Esophagus squamous epithelium (tissue), 5 donors: ENCODE measurements at places on chromosomes 3 and 15.
A peak's percentile ranks its signal among the peaks of the same experiment; 100 is the strongest.

- DNase-seq, result no peak
Observed at GRCh38 chr3:112362221-112362620, 29.3 kb downstream of the CD200 start.

GRCh38 chr3:77091809-77092208 lies 51.9 kb downstream of the ROBO2 start:
- no peak for DNase-seq

GRCh38 chr15:40358471-40359353 lies 693 bp downstream of the DISP2 start:
- DNase-seq, result no peak

GRCh38 chr15:68154923-68155559 lies 50.1 kb downstream of the CALML4 start:
- DNase-seq, result no peak

- DNase-seq, result no peak
Observed at GRCh38 chr3:149152420-149152819, 23.0 kb downstream of the HPS3 start.

DNA sequence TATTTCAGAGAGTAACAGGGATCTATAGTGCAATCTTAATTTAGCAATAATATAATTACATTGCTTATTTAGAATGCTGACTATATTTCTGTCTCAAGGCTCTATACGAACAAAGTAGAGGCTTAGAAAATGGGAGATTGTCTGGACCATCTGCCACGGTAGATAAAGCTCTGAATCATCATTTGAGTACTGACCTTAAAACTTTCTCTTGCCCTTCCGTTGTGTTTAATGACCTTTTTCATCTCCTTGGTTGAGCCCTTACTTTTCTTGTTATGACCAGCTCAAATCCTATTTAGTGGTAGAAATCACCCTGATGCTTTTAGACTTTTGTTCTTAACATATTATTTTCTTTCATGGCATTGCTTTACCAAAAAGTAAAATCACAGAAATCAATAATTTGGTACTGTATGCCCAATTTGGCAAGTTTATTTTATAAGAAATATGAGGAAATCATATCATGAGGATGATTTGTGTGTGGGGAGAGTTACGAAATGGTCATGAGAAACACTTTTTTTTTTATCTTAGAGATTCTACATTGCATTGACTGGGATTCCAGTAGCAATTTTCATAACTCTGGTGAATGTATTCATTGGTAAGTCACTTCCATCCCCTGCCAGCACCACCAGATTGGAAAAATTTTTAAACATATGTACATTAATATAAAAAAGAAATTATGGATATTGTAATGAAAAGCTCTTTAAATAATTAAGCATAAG lies 11.0 kb downstream of the NDUFB5 start:
- DNase-seq, result no peak

DNA sequence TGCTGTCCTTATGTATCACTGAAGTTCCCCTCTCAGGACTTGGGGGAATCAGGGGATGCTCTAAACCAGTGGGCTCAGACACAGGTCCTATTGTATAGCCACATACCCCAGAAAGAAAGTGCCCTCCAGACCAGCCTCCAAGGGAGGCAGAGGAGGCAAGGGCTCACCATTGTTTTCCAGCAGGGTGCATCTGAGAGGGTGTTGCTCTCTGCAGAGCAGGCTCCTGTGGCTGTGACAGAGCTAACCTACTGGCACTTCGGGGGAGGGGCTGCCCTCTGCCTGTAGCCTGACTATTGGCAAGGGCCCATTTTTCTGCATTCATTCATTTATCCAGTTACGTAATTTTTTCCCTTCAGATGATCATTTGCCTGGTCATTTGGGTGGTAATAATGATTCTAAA lies 39.9 kb downstream of the EEFSEC start:
- no peak for DNase-seq

- DNase-seq, result peak; percentile 76
Observed at GRCh38 chr3:66220602-66221377, at the start of gene SLC25A26. SLC25A26 (plus strand) TSS chr3:66221001; CDS start chr3:66221095, 94 bp downstream.

GRCh38 chr15:29873264-29873663 lies 51.0 kb upstream of the TJP1 start:
- DNase-seq, result no peak

DNA sequence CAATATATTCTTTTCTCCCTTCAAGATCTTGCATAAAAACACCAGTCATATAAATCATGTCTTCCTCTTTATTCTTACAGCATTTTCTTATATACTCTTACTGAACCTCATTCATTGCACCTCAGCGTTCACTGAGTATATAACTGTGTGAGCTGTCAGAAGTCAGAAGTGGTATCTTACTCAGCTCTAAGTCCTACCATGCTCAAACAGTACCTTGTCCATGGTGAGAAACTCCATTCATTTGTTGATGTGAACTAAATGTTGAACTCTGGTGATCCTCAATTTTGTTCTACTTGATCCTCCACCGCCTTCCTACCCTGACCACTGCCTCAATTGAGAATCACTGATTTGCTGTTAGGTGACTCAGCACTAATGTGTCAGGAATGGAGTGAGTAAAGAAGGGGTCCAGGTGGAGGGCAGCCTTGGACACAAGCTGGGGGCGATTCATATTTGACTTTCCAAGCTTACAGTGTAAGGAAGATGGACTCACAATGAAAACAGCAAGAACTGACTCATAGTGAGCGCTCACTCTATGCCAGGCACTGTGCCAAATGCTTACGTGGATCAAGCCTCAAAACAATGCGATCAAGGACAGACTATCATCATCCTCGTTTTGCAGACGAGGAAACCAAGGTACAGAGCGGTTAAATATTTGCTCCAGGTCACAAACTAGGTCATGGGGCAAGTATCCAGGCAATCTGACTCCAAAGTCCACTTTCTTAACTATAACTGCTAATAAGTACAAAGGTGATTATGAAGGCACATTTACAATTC lies 13.5 kb upstream of the ZFYVE19 start:
- no peak for DNase-seq

DNA sequence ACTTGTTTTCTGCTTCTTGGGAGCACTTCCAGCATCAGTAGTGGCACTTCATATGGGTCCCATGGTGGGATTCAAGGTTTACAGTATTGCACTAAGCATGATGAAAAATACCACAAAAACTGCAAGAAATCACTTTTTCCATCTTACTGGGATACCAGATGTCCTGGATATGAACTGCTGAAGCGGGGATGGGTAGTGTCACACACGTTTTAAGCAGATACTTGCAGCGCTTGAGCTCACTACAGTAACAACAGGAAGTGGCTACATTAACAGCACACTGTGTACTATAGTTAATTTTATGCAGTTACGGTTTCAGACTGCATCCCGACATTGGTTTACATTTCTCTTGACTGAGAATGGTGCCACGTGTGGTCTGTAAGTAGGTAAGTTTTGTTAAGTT lies 3.5 kb upstream of the ISG20 start:
- no peak for DNase-seq

GRCh38 chr3:193971261-193971751 lies 164.6 kb upstream of the HES1 start:
- DNase-seq, result no peak

GRCh38 chr3:143119009-143119914 lies at the start of gene CHST2:
CHST2 (plus strand) TSS chr3:143119771; CDS start chr3:143120817, 1,046 bp downstream.
- peak; percentile 14 for DNase-seq

GRCh38 chr15:80760960-80761359 lies 18.2 kb upstream of the CEMIP start:
- no peak for DNase-seq

- no peak for DNase-seq
Observed at GRCh38 chr3:132456136-132456535, 38.8 kb downstream of the DNAJC13 start.

GRCh38 chr15:65690778-65691177 lies 69.0 kb downstream of the SLC24A1 start:
- no peak for DNase-seq

GRCh38 chr3:18556503-18557135 lies 131.5 kb upstream of the SATB1 start:
- no peak for DNase-seq

DNA sequence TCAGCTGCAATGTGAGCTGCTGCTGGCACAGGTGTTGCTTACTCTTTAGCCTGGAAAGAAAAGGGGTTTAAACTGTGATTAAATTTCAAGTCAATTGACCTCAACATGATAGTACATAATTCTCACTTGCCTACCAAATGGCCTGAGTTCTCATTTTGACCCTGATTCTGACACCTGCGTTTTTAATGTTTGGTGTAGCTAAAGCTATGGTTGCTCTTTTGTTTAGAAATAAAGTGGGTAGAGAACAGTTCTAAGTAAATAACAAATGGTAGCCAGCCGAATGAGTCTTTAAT lies 100.8 kb upstream of the SOX2 start:
- DNase-seq, result no peak

GRCh38 chr3:152879130-152879789 lies 44.3 kb downstream of the P2RY1 start:
- no peak for DNase-seq

DNA sequence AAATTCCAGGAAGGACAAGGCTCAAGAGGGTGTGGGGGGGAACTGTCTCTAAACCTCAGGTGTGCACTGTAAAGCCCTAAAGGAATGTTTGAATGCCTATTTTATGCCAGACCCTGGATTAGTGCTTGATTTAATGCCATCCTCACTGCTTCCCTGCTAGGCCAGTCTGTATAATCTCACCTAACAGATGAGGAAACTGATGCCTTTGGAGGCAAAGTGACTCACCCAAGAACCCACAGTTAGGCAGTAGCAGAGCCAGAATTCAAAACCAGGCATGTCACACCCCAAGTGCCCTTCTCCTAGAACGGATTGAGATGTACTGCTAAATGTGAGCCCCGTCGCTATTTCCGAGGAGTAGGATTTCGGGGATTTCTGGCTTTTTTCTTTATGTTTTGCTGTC lies 7.8 kb downstream of the CAMK1 start:
- DNase-seq, result no peak

DNA sequence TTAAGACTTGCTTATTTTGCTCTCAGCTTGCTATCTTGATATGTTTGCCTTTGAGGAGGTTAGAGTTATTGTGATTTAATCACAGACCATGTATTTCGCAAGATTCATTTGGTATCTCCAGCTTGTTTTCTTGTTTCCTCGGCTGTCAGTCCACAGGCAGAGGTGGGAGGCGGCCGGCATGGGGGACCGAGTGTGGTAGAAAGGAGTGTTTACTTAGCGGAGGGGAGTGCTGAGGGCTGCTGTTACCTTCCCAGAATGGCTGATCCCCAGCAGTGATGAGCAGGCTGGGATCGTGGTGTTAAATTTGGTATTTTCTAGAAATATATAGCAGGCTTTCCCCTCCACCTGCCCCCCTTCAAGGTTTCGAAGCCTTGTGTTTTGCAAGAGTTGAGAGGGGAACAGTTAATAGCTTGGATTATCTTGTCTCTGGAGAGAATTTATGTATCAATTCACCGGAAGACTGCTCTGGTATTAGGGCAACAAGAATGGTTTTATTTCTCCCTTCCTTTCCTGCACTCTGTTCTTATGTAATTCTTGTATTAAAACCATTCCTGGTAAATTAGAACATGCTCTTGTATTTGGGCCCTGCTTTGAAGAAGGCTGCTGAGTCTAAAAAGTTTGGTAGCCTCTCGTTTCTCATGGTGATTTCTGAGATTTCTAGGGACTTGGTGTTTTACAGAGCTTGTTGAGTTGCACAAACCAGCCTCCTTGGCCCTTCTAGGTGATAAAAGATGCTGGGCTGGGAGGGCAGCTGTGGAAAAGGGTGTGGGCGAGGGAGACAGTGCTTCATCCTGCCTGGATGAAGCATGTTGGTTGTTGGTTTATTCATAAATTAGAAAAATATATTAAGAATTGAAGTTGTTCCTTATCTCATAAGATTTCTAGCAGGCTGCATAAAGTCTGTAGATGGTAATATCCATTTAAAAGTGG lies 151.4 kb downstream of the IGF1R start:
- DNase-seq, result no peak

GRCh38 chr3:130907966-130908365 lies 14.1 kb downstream of the ATP2C1 start:
- no peak for DNase-seq

GRCh38 chr3:34782871-34783270 lies 856.5 kb upstream of the ARPP21 start:
- no peak for DNase-seq

DNA sequence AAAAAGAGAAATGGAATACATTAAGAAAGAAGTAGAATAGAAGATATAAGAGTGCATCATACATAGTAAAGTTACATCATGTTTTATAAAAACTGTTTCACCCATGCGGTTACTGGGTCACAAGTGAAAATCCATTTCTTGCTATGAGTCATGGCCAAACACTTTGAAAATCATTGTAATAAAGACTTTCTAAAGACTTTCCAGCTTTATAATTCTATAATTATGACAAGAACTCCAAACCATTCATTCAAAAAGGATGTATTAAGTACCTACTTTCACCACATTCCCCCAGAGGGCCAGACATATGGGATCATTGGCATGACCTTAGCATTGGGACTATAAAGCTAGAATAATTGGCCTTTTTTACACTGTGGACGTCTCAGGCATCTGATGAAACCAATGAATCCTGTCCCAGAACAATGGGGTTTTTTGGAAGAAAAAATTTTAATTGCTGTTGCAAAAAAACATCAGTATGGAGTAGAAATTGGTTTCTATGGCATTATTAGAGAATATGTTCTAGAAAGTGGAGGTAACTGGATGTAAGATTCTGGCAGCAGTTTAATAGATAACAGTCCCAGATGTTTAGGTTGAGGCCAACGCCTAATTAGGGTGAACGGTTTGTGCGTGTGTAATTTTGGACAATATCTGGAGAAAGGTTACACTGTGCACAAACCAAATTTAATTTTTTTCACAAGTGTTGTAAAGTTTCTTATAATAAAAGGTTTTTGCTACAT lies 3.3 kb upstream of the SKIC8 start:
- no peak for DNase-seq

GRCh38 chr3:127135241-127136023 lies 57.5 kb upstream of the PRR23E start:
- no peak for DNase-seq

DNA sequence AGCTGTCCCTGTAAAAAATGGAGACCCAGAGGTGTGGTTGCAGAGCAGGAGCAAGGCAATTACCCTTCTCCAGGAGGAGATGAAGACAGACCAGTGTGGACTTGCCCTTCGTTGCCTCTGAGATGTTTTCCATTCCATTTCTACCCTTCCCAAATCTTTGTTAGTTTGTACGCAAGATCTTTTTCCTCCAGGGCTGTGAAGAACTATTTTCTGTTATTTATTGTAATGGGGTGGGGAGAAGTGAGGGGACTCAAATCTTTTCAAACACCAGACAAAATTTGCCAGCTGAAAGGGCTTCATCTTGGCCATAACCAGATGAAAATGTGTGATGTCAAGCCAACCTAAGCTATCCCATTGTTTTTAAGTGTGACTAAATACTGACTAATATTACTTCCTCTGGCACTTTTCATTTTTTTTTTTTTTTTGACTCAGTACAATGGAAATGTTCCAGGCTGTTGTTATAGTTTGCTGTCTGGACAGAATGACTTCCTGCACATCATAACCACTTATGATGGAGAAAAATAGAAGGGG lies 271.3 kb upstream of the TPRG1 start:
- DNase-seq, result no peak

DNA sequence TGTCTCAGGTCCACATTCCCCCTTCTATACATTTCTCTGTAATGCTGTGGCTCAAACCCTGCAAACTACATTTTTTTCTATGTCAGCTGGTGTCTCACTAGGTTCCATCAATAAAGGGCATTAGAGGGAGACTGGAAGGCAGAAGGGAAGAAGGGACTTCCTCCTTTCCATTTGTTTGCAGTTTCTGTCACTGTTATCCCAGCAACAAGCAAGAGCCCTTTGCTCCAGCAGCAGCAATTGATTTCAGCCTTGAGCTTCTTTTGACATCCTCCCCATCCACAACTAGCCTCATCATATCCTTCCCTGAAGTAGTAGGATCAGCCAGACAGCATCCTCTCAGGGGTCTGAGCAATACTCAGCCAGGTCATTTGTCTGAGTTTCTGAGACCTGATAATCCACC lies 5.3 kb upstream of the NCK1 start:
- no peak for DNase-seq
